CD8-positive, alpha-beta memory T cell (primary cell): ENCODE measurements at places on chromosomes 2 and 18. TPM values are rescaled to one million over a fixed set of nuclear protein-coding genes. Genes with fewer than 3 reads are reported as not detected.

DNA sequence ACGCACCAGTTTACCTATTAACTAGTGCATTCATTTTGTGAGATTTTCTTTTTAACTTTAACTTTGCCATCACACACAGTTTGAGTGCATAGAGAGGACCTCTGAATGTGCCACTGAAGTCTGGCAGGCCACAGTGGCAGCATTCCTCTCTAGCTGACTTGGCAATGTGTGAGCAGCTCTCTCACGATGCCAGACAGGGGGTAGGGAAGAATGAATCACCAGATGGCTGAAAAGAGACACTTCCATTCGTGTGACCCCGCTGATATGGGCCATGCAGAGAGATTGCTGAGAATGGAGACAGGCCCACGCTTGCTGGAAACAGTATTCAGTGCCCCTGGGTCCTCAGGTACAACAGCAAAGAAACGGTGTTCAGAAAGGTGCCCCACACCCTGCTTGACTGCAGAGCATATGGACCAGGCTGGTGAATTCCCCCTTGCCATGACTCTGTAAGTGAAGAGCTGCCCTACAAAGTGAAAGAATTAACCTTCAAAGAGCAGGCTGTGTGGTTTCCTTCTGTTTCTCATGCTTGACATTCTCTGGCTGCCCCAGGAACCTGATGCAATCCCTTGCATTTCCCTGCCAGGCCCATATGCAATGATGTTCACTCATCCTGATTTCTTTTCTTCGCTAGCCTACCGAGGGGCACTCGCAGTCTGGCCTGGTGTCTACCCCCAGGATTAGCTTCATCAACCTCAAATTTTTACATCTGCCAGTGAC, 236.1 kb downstream of the CDH20 start:
- DNase-seq: no peak

DNA sequence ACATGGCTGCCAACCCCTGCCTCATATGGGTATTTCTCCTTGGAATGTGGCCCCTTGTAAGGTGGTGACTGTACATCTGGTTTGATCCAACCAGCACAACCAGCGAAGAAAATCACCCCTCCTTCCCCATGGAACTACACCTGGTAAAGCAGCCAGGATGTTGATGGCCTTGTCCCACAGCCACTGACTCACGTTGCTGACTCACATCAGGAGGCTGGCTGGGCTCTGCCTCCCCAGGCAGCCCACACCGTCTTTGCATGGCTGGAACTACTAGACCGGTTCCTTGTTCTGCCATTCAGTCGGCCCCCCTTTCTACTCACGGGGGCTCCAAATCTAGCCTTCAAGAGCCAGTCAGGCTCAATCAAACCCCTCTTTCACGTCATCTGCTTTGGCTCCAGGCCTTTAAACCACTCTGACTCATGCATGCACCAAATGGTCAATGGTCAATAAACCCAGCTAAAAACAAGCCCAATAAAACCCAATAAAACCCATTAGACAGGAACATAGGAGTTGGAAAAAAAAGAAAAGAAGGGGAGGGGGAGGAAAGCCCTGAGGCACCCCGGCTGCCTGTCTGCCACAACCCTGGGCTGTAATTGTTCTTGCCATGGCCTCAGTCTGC, 114.8 kb downstream of the PLB1 start:
- no peak for DNase-seq

- DNase-seq: no peak
Measured at GRCh38 chr2:202031246-202031951, 2.3 kb upstream of the FZD7 start.

- no peak for DNase-seq
Measured at GRCh38 chr2:218859556-218859987, at the start of gene WNT6. Gene WNT6, plus strand, starts transcription at chr2:218859805. Its CDS starts 233 bp downstream, at chr2:218860038.

The C2orf80 gene
- total RNA-seq: not detected

The ASB18 gene
- total RNA-seq: not detected

DNA sequence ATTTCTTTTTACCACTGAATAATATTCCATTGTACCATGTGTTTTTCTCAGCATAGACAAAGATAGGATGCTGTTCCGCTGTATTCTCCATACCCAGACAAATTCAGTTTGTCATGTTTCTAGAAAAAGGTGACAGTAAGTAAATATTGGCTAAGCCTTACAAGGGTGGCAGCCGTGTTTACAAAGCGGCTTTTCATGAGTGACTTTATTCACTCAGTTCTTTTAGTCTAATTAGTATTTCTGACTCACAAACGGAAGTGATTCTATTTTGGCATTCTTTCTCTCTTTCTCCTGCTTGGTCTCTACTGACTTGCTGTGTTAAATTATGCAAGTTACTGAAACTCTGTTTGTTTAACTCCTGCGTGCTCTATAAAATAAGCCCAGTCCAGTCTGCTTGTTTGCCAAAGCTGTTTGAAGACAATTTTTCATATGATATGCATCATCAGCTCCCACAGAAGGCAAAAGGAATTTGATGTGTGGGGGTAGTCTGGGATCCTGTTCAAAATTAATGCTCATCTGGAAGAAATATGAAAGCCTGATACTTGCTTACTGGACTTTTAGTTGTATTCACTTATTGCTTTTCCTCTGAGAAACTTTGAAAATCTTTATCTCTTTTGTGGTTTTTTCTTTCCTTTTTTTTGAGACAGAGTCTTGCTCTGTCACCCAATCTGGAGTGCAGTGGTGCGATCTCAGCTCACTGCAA, 2.3 kb upstream of the PLEKHH2 start:
- DNase-seq: no peak

- DNase-seq: no peak
Measured at GRCh38 chr2:135140606-135141005, 88.5 kb downstream of the RAB3GAP1 start.

The DNAJC5G gene
- total RNA-seq: not detected

DNA sequence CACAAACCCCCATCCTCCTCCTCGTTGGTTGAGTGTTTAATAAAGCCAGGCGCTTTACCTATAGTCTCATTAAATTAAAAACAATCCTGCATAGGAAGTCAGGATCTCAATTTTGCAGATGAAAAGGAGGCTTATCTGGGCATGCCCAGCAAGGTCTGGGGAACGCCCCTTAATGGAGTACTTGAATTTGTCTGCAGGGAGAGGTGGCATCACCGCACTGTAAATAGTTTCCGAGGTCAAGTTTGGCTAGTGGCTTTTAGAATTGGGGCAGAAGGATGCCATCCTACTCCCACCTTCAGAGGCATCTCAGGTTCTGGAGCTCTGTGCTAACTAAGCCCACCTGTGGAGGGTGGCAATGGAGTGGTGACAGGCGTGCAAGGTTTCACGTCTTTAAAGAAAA, 149.2 kb downstream of the TGIF1 start:
- no peak for DNase-seq

- DNase-seq: no peak
Measured at GRCh38 chr2:224155896-224156295, 116.8 kb upstream of the SERPINE2 start.

DNA sequence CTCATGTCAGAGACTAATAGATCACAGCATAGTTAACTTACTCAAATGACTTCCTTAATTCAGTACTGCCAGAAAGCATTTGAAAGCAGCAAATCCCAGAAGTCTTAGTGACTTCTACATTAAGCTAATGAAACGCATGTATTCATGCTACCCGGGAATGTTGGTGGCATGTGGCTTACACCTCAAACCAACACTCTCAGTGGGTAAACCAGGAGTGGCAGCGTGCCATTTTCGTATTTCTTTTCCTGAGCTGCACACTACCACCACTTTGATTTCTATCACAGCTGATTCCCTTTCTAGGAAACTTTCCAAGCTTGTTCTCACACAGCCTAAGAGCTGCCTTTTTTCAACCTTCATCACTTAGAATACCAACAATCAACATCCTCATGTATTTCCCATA, 646.6 kb downstream of the NRXN1 start:
- DNase-seq: no peak

DNA sequence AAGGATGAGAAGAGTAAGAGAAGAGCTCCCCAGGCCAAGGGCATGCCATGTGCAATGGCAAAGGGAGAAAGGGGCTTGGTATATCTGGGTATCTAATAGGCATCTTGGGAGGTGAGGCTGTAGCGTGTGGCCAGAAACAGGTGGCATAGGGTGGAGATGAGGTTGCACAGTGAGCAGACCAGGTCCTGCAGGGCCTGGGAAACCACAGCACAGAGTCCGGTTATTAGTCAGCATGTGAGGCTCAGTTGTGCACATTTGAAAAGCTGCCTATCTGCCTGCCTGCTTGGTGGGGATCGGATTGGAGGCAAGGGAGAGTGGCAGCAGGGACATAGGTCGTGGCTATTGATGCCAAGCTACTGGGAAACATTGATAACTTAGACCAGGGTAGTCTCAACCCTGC, 190.6 kb downstream of the TPGS2 start:
- DNase-seq: no peak

DNA sequence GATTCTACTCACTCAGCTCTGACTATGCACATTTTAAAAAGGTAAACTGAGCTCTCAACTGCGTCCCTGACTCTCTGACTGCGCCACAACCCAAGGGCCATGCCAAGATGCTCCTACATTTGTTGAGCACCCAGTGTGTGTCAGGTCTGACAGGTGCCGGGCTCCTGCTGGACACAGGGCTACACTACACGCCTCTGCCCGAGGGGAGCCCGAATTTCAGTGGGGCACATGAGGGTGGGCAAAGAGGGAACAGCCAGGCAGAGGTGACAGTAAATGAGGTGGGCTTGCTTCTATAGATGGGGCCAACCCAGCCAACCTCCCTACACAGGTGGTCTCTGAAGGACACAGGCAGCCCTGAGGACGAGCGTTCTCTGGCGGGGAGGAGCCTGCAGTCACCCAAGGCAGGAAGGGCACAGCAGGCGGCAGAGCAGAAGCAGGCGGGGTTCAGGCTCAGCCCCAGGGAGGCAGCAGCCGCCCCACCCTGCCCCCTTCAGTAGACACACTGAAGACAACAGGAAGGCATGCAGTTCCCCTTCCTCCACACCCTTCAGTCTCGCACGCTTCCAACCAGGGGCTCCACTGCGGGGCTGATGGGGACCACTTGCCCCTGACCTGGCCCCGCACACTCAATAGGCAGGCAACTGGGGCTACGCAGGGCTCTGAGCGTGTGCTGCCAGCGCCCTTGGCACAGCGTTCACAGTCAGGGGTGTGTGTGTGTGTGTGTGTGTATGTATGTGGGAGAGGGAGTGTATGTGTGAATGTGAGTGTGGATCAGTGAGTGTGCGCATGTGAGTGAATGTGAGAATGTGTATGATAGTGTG, 98.4 kb downstream of the UXS1 start:
- peak; percentile 91 for DNase-seq

GRCh38 chr2:102367331-102367971, 11.9 kb downstream of the IL18R1 start:
- no peak for DNase-seq

The CARF gene
- total RNA-seq: 4.2 TPM

- DNase-seq: no peak
Measured at GRCh38 chr2:51297488-51297887, 265.6 kb upstream of the NRXN1 start.

DNA sequence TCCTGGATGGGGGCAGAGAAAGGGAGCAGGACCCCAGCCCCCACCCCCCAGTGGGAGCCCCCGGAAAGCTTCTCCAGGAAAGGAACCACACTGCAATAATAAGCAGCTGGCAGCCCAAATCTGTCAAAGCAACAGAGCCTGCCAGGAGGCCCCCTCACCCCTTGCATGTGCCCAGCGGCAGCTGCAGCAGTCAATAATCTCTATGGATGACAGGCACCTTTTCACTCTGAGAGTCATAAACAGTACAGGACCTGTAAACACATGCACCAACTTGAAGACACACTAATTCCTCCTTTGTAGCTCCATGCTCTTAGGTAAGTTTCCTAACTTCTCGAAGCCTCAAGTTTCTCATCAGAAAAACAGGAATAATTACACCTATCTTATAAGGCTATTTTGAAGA, 26.2 kb upstream of the KDM3A start:
- DNase-seq: no peak

DNA sequence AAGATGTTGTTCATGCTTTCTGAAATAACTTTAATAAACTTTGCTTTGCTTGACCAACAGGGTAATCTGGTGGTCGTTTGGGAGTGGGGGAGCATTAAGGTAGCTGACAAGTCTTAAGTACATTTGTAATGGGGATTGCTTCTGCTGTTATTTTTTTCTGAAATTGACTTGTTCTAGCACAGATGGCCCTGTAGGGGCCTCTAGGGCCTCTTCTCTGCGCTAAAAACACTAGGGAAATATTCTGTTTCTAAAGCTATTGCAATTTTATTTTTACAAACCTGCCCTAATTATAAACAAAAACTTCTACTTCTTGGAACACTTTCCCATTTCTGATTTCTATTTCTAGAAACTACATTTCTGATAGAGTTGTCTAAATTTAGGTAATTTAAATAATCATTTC, 191.3 kb upstream of the KCNJ3 start:
- no peak for DNase-seq

The MREG gene
- total RNA-seq: 26.2 TPM

The TSPYL6 gene
- total RNA-seq: not detected

- peak; percentile 37 for DNase-seq
Measured at GRCh38 chr2:172462849-172463381, 35.5 kb downstream of the ITGA6 start.

The RNF149 gene
- total RNA-seq: 43.4 TPM

The GULP1 gene
- not detected for total RNA-seq

DNA sequence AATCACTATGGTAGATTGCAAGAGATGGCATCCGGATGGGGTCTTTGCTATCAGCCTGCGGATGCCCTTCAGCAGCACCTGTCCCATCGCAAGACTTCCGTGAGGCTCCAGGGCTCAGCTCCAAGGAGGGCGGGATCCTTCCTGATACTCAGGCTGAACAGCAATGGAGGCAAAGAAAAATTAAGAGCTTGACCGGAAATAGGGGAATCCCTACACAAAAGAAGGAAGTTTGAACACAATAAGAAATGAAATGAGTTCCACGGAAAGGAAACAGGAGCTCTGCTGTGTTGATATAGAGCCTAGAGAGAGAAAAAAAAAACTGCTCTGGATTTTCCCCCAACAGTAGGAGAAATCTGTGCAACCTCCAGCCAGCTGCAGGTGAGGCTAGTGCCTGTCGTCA, 91.9 kb downstream of the ARL4C start:
- DNase-seq: no peak

The ARL4C gene
- 54.0 TPM for total RNA-seq

GRCh38 chr2:221120643-221121042, 451.5 kb downstream of the EPHA4 start:
- DNase-seq: no peak

DNA sequence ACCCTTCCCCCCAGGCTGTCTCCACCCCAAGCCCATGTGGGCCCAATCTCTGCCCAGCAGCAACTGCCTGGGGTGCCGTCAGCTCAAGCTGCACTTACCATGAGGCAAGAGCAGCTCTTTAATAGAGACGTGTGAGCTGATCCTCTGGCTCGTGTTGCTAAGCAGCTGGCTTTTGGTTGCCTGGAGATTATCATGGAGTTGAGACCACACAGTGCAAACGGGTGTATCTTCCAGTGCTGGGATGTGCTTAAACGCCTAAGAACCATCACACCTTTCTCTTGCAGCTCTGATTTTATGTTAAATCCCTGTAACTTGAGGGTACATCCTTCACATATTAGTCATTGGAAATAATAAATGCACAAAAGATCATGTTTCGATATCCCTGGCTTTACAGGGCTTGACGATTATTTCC, 271.1 kb downstream of the PRKCE start:
- no peak for DNase-seq
